ENCODE measurements at places on chromosomes 1 and 21.

- DNase-seq: no peak
Measured at GRCh38 chr1:58000116-58000515, 546.4 kb downstream of the OMA1 start.

DNA sequence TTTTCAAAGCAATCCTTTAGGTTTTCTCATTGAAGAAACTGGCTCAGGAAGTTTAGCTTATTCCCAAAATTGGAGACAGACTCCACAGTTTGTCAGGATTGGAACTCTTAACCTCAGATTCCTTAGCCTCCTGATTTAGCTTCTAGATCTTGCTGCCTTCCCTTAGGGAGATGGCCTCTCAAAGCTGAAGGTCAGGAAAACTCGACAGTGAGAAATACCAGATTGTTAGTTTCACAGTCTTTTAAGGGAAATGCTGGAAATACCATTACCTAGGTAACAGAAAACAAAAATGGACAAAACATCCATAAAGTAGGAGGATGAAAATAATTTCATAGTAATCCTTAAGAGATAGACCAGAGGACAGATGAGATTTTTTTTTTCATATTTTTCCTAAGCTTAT lies 7.8 kb downstream of the RASAL2 start:
- DNase-seq: no peak

GRCh38 chr1:115676498-115677181 lies 34.9 kb downstream of the VANGL1 start:
- no peak for DNase-seq

GRCh38 chr1:3530926-3531818 lies 76.7 kb downstream of the ARHGEF16 start:
- peak; percentile 89 for DNase-seq

DNA sequence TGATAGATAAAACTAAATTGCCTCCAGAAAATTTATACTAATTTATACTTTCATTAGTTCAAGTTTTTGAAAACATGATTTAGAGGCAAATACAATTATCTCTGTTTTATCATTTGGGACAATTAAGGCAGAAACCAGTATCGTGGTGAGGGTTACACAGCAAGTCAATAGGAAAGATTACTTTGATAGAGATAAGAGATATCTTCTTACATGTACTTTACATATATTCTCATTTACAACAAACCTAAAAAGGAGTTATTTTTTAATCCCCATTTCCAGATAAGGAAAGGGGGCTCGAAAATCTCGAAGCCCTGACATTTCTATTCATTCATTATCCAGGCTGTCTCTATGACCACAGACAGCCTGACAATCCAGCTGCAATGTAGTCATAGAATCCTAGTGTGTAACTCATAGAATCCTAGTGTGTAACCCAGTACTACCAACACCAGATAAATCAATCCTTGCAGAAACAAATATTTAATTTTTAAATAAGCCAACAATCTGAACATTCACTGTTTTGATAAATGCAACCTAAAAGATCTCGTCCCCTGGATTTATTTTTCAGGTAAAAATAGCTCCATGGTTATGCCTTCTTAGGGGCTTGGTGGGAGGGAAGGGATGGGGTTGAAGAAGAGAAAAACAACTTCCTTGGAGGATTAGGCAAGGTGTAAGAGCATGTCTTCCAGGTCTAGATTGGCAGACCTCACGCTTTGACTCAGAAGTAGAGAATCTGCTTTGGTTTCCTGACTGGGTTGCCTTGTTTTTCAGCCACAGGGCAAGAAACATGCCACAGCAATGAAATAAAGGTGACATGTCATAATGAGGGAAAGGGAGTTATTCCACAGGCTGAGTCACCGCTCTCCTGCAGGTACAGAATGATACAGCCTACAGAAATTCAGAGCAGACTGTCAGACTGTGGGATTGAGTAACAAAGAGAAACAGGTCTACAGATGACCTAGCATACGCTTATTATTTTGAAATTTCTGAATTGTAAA lies 45.6 kb downstream of the IRF2BP2 start:
- no peak for DNase-seq

- DNase-seq: no peak
Measured at GRCh38 chr1:200869753-200870391, 2.9 kb upstream of the GPR25 start.

DNA sequence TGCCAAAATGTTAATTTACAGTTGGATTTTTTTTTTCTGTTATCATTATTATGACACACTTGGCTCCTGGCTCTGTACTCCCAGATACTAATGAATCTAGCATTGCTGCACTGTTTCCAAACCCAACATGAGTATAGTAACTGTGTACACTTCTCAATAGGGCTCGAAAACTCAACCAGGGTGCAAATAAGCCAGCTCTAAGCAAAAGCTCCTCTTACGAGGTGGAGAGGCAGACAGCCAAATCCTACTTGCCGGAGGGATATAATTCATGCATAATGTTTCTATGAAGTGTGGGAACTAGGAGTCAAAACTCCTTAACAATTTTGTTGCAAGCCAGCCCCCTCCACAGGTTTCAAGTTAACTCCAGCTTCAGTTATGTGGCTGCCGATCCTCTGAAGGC lies 510.4 kb upstream of the ZP4 start:
- DNase-seq: no peak

DNA sequence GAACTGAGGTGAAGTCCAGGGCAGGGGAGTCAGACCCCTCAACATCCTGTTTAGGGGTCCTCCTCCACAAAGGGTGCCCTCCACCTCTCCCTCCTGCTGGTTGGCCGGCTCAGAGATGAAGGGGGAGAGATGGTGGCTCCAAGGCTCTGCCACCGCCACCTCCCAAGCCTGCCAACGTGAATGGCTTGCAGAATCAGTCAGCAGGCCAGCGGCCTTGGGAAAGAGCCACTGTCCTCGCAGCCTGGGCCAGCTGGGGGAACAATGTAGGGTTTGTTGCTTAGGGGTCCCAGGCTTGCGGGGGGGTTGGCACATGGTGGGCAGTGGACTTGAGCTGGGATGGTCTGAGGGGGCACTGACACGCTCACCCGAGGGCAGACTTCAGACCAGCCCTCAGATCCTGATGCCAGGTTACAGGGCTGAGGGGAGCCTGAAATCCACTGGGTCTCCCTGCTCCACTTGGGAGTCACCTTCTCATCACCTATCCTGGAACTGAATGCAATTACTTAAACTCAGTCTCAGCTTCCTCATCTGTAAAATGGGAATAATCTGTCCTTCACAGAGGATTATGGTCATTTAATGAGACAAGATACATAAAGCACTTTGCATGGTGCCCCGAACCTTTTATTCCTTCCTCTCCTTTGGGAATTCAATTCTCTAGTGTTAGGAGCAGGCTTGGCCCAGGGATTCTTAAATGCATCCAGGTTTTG lies 8.3 kb downstream of the GPR37L1 start:
- no peak for DNase-seq
